Right ventricle myocardium superior (tissue), 1 donor: ENCODE measurements at places on chromosomes 16 and 17.

- DNase-seq, result peak; percentile 58
These were observed 179.3 kb downstream of the SEC14L1 start for GRCh38 chr17:77320044-77320440.

- DNase-seq, result no peak
These were observed 27.6 kb downstream of the HSD17B2 start for GRCh38 chr16:82062645-82063058.

DNA sequence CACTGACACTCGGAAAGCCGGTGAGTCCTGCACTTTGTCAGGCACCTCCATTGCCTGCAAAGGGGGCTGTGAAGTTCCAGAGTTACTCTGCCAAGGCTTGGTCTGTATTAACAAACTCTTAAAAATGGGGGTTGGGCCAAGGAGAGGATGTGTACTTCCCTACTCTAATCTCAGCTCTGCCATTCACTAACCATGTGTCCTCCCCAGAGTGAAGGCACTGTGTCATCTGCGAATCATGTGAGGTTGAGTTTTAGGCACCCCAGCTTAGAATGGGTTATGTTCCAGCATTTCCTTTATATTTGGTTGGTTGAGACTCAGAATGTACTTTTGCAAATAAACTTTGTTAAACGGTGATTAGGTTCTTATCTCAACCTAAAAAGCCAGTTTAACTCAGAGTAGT is 24.9 kb downstream of the ERCC4 start:
- DNase-seq, result no peak

- no peak for DNase-seq
These were observed 1238.8 kb downstream of the CDH11 start for GRCh38 chr16:63883091-63883490.

GRCh38 chr16:17397499-17397891 is 73.3 kb downstream of the XYLT1 start:
- DNase-seq, result no peak

DNA sequence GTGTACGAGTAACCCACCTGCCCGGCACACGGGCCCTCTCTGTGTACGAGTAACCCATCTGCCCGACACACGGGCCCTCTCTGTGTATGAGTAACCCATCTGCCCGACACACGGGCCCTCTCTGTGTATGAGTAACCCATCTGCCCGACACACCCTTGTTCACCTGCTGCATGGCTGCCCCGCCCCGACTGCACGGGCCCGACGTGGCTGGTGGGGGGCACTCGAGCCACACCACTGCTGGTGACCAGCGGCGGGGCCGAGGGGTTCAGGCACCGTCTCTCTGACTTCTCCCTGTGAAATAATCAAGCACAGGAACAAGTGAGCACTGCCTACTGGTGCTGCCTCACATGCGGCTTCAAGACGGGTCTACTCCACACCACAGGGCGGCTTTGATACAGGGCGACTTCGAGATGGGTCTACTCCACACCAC is 22.1 kb downstream of the MAP1LC3B start:
- DNase-seq, result no peak

DNA sequence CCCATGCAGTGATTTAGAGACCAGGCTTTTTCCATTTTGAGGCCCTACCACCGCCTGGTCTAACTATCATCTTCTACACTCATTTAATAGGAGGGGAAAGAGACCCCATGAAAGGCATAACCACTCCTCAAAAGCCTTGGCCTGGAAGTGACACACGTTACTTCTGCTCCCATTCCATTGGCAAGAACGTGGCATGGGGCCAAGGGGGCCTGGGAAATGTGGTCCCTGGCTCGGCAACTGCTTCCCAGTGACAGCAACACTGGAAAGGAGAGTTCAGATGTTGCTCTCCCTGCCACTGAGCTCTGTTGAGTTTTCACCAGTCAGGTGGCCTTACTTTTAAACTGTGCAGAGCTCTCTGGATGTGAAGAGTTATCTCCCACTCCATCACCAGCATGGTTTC is 45.2 kb upstream of the MAP3K14 start:
- no peak for DNase-seq

GRCh38 chr17:36059406-36059805 is 4.7 kb upstream of the CCL18 start:
- no peak for DNase-seq

- DNase-seq, result no peak
These were observed 81.7 kb downstream of the CYB561 start for GRCh38 chr17:63364387-63364786.
